ENCODE measurements at places on chromosomes 11 and 22.
A peak's percentile ranks its signal among the peaks of the same experiment; 100 is the strongest.

- DNase-seq: no peak
Observed at GRCh38 chr22:42946546-42947198, 68.3 kb downstream of the PACSIN2 start.

GRCh38 chr22:46767249-46767985 lies 5.0 kb downstream of the TBC1D22A start:
- no peak for DNase-seq

- DNase-seq: peak; percentile 29
Observed at GRCh38 chr11:17719028-17719937, at the start of gene MYOD1. TSS of gene MYOD1 (plus strand) at chr11:17719571. CDS start at chr11:17719783, 212 bp downstream.

DNA sequence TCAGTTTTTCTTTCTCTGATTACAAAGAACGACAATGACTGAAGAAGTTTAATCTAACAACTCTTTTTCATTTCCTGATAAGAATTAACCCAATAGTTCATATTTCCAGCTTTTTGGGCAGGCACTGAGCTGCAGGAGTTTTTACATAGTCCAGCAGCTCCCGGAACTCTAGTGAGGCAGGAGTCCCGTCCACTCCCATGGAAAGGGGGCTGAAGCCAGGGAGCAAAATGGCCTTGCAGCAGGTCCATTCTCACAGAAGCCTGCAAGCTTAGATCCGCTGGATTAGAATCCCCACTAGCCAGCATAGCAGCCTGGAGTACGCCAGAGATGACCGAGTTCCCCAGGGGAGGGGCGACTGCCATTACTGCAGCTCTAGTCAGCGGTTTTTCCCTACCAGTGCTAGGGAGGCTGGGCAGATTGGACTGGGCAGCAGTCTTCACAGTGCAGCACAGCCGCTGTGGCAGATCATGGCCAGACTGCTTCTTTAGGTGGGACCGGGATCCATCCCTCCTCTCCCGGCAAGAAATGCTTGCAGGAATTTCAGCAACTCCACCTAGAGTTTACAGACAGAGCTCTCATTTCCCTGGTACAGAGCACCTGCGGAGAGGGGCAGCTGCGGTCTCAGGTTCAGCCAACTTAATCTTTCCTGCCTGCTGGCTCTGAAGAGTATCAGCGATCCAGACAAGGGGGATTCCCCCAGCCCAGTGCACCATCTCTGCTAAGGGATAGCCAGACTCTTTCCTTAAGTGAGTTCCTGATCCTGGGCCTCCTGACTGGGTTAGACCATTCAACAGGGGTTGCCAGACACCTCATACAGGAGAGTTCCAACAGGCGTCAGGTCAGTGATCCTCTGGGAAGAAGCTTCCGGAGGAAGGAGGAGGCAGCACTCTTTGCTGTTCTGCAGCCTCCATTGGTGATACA lies 742 bp upstream of the CASP4 start:
- DNase-seq: no peak

- DNase-seq: no peak
Observed at GRCh38 chr11:10476342-10476741, 21.3 kb downstream of the AMPD3 start.

DNA sequence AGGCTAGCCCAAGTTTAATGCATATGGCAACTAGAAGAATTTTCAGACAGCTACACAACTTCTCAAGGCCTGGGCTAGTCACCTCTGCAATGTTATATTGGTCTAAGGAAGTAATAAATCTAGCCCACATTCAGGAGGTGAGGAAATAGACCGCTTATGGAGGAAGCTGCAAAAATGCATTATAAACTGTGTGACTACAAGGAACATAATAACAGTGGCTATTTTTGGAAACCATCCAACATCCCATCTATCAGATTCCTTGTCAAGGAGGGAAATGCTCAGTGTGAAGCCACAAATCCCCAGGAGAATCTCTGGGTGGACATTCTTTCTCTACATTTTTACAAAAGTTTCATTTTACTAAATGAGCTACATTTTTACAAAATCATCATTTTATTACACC lies 76.1 kb downstream of the BBOX1 start:
- peak; percentile 94 for DNase-seq

DNA sequence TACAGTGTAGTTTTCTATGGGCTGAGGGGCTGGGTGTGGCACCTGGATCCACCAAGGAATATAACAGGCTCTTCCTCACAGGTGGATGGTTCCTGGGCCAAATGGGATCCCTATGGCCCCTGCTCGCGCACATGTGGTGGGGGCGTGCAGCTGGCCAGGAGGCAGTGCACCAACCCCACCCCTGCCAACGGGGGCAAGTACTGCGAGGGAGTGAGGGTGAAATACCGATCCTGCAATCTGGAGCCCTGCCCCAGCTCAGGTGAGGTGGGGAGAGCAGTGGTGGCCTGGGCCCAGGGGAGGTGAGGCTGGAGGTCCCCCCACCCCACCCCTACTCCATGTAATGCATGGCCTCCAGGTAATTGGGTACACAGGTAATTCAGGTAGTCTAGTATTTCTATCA lies 20.7 kb downstream of the ADAMTS15 start:
- no peak for DNase-seq

DNA sequence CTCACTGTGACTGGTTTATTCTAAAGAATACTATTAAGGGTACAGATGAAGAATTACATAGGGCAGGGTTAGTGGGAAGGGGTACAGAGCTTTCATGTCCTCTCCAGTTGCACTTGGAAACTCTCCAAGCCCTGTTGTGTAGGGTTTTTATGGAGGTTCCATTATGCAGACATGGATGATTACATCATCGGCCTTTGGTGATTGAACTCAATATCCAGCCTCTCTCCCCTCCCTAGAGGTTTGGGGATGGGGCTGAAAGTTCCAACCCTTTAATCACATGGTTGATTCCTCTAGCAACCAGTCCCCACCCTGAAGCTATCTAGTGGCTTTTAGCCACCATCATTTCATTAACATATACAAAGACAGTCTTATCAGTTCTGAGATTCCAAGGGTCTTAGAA lies 472.6 kb downstream of the BUD13 start:
- no peak for DNase-seq

DNA sequence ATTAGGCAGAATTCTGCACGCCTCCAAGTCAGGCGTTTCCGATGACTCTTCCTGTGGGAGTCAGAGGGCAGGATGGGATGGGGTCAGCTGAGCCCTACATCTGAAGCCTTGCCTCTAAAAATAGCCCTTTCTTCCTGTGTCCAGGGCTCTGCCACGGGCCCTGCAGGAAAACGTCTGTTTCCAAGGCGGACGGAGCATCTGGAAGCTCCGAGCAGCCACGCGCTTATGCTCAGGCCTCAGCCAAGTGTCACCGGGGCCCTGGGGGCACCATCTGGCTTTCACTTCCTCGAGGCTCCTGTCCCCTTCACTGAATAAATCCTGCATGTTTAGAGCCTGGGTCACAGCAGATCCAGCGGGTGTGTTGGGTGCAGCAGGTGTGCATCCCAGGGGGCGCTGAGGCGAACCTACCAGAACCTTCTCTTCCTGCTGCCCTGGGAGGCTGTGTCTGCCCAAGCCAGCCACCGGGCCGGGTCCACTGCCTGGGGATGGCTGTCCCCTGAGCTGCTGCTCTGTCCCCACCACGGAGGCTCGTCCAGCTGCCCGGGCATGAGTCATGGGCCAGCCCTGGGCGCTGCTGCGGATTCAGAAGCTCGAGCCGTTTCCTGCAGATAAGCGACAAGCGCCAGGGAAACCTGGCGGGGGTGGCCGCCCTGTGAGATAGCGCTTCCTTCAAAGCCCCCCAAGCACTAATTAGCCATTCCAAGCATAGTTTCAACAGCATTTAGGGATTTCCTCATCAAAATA lies 32.0 kb upstream of the LINC01488 start:
- no peak for DNase-seq

DNA sequence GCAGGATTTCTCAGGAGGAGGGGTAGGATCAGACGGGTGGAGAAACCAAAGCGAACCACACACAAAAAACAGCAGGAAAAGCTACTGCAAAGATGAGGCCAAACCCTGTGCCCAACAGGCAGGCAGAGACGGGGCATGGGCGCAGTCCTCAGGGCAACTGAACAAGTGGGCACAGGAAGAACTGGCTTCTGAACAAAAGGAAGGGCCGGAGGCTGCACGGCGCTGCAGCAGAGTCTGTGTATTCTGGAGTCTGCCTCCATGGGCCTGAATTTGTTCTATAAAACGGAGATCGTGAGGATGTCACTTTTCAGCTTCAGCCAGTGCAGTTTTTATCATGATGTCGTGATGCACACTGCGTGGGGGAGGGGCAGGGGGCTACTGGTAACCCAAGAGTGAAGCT lies 1026.0 kb downstream of the TBC1D22A start:
- DNase-seq: no peak

- no peak for DNase-seq
Observed at GRCh38 chr11:56176318-56176717, at the start of gene OR5J2. TSS of gene OR5J2 (plus strand) at chr11:56176618. CDS start at chr11:56176618, 0 bp downstream.

DNA sequence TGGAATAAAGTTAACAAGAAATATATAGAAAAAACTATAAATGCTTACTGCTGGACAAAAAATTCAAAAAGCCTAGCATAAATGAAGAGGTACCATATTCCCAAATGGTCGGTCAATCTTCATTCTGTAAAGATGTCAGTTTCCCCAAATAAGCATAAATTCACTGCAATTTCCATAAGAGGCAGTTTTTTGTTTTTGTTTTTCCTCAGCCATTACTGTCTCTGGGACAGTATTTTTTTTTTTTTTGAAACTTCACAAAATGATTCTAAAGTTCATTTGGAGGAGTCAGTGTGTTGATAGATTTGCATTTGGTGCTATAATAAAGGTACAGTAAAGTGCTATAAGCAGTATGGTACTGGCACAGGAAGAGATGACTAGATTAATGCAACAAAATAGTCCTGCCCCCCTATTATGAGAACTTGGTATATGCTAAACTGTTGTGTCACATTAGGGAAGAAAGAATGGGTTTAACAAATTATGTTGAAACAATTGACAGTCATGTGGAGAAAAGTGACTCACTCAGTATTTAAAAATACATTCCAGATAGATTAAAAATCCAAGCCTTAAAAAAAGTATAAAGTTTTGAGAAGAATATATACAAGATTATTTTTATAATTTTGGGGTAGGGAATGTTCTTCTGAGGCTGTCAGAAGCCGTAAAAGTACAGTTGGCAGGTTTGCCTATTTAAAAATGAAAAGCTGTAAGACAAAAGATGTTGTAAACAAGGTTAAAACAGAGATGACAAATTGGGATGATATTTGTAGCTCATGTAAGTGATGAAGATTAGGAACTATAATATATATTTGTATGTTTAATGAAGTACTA lies 2.6 kb upstream of the FTH1 start:
- peak; percentile 72 for DNase-seq

DNA sequence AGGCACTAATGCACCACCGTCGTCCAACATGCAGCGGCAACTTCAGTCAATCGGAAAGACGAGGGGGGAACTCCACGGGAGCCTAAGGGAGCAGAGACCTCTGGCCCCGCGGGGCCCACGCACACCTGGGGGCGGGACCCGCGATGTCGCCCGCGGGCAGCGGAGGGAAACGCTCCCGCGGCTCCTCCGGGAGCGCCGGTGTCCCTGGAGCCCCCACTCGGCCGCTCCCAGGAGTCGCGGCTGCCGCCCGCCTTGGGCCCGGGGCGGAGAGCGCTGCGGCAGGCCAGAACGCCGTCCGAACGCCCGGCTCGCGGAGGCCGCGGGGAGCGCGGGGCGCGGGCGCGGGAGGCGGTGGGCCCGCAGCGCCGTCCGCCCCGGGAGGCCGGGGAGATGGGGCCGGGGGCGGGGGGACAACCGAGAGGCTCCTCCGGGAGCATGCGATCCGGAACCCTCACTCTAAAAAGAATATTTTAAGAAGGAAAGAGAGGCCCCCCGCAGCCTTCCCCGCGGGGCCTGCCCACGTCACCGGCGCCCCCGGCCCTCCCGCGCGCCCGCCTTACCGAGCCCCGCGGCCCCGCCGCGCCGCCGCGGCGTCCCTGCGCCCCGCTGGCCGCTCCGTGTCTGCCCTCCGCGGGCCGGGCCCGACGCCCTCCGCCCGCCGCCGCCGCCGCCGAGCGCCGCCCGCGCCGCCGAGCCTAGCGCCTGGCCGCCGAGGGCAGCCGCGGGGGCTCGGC lies 86.6 kb upstream of the ARHGAP32 start:
- no peak for DNase-seq

DNA sequence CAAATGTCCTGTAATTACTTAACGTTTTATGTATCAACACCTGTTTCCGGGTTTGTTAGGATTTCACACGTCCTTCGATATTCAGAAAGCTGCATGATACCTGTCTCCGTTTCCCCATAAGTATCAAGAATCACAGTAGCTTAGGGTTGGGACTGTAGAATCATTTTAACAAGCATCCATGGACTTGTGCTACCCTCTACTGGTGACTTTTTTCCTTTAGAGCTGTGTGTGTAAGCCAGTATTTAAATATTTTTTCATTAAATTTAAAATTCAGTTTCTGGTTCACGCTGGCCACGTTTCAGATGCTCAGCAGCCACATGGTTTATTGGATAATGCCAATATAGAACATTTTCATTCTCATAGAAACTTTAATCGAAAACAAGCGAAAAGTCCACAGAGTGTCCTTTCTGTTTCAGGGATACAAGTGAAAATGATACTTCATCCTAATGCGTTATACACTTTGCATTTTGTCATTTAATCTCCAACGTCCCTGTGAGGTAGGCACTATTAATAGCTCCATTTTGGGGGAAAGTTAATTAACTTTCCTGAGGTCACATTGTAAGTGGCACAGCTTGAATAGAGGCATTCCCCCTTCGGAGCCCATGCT lies 61.5 kb upstream of the SLC25A18 start:
- peak; percentile 26 for DNase-seq

GRCh38 chr11:13207665-13208594 lies 69.7 kb upstream of the BMAL1 start:
- peak; percentile 75 for DNase-seq

DNA sequence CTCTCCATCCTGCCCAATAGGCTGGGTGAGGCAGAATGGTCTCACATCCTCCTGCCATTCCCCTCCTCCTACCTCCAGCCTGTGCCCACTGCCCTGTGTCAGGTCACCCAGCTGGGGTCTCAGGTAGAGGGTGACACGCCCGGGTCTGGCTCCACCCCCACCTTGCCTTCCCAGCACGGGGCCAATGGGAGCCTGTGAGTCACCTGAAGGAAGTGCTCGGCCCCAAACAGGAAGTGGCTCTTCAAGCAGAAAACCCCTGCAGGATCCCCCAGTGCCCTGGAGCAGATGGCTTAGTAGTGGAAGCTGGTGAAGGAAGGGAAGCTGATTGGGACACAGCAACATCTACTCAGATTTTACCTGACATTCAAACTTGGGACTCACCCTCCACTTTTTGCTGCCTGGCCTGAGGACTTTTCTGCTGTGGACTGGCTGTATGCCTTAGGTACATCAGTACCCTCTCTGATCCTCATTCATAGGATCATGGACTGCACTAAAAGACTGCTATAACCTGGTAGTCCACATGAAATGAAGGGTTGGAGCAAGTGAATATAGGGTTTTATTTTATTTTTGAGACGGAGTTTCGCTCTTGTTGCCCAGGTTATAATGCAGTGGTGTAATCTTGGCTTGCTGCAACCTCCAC lies 33.4 kb downstream of the GDPD5 start:
- DNase-seq: no peak

DNA sequence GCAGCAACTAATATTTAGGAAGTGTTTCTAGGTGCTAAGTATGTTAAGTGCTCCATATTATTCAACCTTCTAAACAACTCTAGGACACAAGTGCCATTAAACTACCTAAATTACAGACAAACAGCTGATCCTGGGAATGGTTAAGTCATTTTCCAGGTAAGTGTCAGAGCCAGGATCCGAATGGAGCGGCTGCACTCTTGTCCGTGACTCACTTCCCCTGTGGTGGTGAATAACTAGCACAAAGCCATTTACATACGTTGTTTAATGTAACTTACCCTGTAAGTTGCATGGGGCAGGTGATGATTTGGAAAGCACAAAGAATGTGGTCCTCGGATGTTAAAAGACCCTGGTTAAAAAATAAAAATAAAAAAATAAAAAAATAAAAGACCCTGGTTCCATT lies 8.8 kb upstream of the PRG2 start:
- DNase-seq: no peak

All from skeletal muscle cell (primary cell).